ENCODE measurements at places on chromosomes 13 and 19. TPM values are rescaled to one million over a fixed set of nuclear protein-coding genes. Genes with fewer than 3 reads are reported as not detected.
A peak's percentile ranks its signal among the peaks of the same experiment; 100 is the strongest.

The PALM gene
- 2.2 TPM for total RNA-seq

- DNase-seq: no peak
These were observed 4.8 kb downstream of the SYT5 start for GRCh38 chr19:55175117-55175867.

DNA sequence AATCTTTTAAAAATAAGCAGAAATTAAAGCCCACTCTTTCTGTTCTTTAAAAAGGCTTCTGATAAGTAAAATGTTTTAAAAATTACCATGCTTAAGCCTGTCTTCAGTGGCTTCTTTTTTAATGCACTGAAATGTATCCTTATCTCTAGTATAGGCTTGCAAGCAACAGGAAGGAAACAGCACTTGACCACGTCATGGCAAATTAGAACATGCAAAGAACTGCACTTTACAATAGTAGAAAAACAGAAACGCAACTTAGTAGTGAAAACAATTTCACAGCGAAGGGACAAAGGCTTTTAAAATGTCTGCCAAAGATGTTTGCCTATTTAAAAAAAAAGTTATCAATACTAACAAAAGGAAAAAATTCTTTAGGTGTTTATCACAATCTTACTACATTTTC is 36.3 kb downstream of the ELF1 start:
- peak; percentile 52 for DNase-seq

DNA sequence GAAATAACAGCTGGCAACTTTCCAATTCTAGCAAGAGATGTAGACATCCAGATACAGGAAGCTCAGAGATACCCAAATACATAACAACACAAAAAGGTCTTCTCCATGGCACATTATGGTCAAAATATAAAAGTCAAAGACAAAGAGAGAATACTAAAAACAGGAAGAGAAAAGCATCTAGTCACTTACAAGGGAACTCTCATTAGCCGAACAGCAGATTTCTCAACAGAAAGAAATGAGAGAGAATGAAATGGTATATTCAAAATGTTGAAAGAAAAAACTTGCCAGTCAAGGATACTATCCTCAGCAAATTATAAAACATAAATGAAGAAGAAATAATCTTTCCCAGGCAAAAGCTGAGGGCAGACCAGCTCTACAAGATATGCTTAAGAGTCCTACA is 12.4 kb downstream of the ZNF780A start:
- no peak for DNase-seq

DNA sequence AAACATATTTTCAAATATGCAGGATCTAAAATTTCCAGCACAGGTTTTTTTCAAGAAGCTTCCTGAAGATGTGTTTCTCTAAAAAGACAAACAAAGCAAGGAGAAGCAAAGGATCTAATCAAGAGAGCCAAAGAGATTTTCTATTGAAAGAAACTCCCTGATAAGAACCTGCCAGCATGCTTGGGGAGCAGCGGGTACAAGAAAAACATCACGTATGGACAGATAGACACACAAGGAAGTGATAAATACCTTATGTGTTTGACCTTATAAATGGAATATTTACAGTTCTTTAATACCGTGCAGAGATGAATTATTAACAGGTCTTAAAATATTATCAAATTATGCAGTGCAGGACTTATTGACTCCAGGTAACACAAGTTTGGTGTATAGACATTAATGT is 562.1 kb downstream of the DACH1 start:
- no peak for DNase-seq

DNA sequence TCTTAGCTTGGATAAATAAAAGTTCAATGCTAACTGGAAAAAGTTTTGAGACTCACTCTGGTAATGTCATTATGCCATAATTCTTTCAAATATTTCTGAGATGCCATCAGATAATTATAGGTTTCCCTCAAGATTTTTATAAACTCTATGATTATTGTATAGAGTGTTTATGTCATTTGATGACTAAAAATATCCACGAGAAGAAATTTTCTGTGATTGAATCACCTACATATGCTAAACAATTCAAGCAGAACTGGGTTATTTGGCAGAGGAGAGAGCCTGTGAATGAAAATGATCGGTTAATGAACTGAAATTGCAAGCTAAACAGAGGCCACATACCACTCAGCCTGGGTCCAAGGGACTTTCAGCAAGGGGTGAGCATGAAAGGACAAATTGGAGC is 92.6 kb upstream of the TSC22D1 start:
- DNase-seq: peak; percentile 86

- DNase-seq: no peak
These were observed 7.4 kb downstream of the MED26 start for GRCh38 chr19:16620584-16620983.

DNA sequence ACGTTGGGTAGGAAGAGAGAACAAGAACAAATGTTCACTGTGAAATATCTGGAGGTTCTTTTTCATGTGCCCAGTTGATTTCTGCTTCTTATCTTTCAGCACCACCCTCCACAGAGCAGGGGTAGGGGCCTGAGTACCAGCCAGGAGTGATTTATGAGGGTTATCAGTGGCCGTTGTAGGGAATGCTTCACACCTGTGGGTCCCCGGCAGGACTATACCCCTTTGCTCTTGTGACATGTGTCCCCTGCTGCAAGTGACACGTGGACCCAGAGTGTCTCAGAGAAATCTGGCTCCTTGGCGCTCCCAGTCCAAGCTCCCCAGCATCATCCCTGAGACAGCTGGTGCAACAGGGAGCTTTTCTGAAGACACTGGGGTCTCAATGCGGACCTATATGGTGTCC is 29.7 kb downstream of the SIAH3 start:
- DNase-seq: no peak

GRCh38 chr13:104837756-104838155 is 1697.7 kb downstream of the EFNB2 start:
- DNase-seq: no peak

DNA sequence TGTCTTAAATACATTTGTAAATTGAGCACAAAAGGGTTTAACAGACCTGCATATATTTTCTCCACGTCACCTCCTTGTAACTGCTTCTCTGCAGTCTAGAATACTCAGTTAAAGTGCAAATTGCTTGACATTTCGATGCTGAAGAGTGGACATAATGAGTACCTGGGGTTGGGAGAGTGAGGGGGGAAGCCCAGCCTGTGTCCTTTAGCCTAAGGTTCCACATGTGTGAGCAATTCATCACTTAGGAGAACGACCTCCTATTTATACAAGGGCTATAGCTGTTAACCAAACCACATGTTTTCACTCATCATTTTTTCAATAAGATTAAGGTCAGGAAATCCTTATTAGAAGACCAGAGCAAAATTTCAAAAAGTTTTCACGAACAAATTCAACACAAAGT is 29.5 kb downstream of the PCDH9 start:
- DNase-seq: no peak

GRCh38 chr13:39676315-39676876 is 20.9 kb downstream of the COG6 start:
- DNase-seq: peak; percentile 39

DNA sequence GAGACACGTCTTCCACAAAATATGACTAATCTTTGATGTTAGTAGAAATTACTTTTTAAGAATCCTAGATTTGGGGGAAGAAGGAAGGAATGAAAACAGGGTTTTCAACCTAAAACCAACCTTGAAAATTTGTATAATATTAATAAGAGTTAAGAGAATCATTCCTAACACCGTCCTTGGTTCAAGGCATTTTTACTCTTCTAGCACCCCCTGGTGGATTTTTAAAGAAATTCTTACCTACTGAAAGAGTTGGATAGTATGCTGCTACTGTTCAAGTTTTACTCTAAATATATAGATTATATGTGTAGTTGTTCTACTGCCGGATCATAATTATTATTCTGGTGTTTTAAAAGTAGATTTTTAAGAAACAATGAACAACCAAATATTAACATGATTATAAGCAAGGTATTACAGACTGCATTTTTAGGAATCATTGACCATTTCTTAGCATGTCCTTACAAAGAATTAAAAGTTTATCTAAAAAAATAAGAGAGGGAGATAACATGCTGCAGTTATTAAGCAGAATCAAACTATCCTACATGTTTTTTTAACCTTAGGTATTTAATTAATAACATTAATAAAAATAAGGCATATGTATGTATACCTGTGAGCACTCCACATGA is 7.4 kb upstream of the SLITRK6 start:
- DNase-seq: peak; percentile 61

Measured in IMR-90 (cell line).